ENCODE measurements at places on chromosomes 6 and 20.

DNA sequence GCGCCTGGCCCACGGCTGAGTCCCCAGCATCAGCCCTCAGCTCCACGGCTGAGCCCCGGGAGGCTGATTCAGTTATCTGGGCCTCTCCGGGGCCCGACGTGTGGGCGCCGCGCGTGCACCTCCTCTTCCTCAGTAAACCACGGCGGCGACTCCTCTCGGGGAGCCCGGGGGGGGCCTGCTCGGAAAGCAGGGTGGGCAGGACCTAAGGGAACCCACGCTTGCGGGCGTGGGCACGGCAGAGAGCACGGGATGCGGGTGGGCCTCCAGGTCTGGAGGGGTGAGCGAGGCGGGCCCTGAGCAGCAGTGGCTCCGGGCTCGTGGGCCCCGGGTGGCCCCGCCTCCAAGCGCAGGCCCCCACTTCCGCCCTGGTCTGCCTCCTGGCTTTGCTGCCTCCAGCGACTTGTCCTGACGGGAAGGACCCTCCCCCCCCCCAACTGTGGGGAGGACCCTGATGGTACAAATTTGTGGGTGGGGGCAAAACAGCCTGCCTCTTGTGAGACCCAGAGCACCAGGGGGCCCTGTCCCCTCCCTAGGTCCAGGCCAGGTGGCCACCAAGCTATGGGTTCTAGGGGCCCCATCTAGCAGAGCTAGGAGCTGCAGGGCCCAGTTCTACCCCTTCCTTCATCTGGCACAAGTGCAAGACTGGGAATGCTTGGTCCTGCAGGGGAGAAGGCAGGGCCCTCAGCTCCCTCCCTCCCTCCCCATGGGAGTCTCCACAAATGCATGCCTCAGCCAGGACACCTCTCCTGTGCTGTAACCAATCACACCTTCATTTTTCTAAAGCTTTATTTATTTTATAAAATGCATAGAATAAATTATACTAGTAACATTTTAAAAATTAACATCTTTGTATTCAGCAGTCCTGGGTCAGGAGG, 16.9 kb downstream of the UCKL1 start:
- DNase-seq = no peak

DNA sequence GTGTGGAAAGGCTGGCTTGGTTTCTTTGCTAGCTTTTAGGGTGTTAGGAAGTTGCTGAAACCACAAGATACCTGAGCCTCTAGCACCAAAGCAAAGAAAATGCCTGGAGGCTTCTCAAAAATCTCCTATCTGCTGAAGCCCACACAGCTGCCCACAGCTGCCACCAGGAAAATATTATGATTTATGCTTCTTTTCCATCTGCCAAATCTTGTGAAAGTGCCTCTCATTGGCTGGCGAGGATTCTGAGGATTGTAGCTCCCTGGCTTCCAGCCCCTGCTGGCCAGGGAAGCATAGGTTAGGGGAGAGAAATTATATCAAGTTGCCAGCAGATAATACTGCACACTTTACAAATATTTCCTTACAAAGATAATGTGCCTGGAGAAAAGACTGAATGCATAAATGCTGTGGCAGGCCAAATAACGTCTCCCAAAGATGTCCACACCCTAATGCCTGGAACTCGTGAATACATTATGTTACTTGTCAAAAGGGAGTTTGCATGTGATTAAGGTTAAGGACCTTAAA, 98.4 kb downstream of the MRPL14 start:
- no peak for DNase-seq

DNA sequence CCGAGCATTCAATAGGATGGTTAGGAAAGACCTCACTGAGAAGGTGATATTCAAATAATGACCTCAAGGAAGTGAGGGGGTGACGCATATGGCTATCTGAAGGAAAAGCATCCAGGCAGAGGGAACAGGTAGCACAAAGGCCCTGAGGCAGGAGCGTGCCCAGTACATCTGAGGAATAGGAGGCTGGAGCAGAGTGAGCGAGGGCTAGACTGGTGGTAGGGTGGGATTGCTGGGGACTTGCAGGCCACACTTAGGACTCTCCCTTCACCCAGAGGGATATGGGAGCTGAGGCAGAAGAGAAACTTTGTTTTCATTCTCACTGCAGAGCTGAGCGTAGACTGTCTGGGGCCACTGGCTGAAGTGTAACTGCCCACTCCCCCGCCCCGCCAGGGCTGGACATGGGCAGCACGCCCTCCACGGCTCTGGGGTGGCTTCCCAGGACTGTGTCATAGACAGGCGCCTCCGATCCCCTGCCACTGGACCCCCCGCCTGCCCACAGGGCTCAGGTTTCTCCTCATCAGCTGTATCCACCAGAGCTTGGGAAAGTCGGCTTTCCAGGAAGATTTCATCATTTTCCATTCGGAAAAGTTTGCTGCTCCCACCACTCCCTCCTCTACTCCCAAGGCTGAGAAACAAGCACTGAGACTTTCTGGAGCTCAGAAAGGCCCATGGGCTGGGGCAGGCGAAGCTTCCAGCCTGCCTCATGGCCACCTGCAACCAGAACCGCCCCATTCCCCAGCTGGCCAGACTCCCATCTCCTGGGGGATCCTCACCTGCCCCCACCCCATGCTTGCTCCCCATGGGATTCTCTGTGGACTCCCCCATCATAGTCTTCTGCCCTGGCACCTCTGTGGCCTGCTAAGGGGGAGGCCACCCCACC, 142.6 kb downstream of the MRPL14 start:
- DNase-seq = no peak

DNA sequence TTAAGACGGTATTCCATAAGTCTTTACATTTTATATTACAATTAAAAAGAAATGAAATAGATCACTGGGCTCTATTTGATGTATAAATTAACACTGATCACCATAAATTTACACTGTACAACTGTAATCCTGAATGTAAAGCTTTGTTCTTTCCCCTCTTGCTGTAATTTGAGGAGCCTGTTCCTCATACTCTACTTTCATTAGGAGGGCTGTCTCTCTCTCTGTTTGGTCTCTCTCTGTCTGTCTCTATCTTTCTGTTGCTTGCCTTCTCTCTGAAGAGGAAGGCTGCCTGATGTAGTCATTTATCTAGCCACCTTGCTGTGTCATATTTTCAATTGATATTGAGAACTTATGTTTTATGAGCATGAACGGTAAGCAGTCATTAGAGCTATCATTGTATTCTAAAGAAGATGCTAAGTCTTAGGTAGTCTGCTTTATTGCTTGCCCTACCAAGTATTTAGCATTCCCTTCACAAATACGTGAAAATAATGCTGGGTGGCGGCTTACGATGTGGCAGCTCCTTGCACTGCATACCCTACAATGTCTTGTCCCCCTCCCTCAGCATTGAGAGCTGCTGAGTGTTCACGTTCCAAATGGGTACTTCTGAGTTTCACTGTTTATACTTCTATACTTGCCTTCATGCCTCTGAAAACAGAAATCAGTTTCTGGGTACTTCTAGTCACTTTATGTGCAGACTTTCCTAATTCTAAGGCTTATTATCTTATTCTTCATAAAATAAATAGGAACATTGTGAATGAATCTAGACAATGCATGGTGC, 205.5 kb downstream of the NKAIN2 start:
- no peak for DNase-seq

- DNase-seq = no peak
These were observed 55.6 kb downstream of the KCNB1 start for GRCh38 chr20:49426873-49427272.

GRCh38 chr20:50571466-50571865, 61.3 kb downstream of the PTPN1 start:
- DNase-seq = no peak

DNA sequence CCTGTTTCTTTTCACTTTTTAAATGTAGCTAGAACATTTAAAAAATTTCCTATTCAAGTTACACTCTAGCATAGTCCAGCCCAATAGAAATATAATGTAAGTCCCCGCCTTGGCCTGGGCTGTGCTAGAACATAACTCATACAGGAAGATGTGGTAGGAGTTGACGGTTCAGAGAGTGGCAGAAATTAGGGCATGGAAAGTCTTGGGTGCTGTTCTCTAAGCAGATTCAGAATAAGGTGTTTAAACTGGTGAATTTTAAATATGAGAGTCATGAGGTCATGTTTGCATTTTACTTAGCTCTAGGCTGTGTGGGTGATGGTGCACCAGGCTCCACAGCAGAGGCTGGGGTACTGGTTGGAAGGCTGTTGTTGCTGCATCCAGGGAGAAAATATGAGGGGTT, 256.5 kb downstream of the FARS2 start:
- no peak for DNase-seq

DNA sequence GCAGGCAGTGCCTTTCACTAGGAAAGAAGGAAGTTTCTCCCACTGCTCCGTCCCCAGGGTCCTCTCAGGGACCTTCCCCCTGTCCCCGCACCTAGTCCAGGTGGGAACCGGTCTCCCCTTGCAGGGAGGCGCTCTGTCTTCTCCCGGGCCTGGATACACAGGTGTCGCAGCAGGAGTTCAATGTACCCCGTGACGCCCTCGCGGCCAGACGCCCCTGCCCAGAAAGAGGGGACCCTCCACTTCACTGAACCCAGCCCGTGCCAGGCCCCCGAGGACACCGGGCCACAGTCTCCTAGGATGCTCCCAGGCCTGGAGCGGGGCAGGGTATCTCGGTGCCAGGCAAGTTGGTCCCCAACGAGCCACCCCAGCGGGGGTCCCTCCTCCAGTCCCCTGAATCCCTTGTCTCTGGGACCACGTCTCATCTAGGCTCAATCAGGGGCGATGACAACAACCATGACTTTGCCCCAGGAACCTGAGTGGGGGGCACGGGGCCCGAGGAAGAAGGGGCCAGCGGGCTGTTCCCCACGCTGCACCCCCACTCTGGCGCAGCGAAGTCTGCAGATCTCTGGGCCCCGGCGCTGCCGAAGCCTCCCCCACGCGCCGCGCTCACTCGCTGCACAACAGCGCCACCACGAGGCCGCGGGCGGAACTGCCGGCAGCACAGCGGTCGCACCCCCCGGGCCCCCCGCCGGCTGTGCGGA, 103.0 kb downstream of the EDN3 start:
- peak; percentile 34 for DNase-seq

DNA sequence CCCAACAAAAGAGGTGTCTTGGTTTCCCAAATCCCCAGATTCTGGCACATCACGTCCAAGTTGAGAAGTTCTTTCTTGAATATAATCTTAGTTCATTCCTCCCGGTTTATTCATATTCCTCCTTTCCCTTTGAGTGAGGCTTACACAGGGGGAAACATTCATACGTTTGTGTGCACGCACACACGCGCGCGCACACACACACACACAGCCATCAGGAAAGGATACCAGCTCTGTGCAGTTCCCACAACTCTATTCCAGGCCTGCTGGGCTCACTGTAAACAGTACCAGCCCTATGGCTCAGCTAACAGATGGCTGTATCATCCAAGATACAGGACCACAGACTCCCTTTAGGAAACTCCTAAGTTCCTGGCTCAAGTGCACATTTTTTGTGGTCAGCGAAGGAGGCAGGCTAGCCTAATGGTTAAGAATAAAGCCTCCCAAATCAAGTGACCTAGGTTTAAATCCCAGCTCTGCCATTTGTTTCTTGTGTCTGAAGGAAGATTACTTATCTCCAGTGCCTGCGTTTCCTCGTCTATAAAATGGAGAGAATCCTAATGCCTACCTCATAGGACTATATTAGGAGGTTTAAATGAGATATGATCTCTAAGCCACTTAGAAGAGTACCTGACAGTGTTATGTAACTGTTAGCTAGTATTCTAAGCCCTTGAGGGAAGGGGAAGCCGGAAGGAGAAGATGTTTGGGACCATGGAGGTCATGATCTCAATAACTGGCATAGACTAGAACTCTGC, 3.7 kb upstream of the TAF8 start:
- no peak for DNase-seq

GRCh38 chr6:14454473-14454775, 336.9 kb downstream of the CD83 start:
- DNase-seq = no peak

- no peak for DNase-seq
These were observed 644.3 kb upstream of the AGPAT4 start for GRCh38 chr6:161918109-161918531.

GRCh38 chr6:67952948-67953347, 682.1 kb upstream of the ADGRB3 start:
- no peak for DNase-seq

GRCh38 chr20:8855315-8855714, 213.6 kb upstream of the PLCB4 start:
- DNase-seq = no peak

DNA sequence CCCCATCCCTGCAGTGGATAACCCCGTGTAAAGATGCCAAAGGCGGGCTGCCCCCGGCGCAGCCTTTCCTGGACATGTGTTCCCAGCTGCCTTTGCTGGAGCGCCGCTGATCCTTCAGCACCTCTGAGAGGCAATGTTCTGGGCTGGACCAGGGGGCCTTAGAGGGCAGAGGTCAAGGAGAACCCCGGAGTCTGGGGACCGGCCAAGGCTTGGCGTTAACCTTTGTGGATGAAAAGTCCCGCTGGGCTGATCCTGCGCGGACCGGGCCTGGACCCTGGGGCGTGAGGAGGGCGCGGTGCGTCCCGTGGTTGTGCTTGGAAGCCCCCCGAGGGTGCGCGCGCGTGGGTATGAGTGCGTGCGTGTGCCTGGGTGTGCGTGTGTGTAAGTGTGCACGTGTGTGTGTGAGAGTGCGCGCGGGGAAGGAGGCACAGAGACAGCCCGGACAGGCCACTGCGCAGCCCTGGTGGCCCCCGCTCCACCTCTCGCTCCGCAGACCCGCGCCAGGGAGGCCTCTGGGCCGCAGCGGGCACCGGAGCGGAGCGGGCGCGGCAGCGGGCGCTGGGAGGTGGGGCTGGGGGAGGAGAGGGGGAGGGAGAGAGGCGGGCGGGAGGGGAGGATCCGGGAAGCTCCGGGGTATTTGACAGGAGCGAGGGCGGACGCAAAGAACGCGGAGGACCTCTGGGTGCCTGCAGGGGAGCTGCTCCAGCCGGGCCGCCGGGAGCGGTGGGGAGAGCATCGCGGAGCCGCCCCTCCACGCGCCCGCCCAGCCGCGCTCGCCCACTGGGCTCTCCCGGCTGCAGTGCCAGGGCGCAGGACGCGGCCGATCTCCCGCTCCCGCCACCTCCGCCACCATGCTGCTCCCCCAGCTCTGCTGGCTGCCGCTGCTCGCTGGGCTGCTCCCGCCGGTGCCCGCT, at the start of gene SMOC2:
SMOC2 (plus strand) TSS at position 665 of the 914 bp plus-strand sequence; CDS start at position 852, 187 bp downstream.
- DNase-seq = no peak

DNA sequence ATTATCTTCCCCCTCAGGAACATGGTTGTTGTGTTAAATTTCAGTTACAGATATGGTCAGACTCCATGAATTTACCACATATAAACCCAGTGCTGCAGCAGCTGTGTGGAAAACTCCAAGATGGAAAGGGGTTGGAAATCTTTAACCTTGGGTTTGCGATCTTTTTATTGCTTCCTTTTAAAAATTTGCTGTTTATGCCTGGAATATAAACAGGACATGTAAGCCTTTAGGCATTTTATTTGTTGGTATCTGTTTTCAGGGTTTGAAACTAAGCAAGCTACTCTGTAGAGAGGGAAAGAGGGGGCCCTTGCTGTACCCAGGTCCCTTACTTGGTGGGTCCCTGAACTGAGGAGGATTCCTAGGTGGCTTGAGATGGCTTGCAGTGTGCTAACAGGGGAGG, 778 bp downstream of the PKIG start:
- DNase-seq = no peak
